Stimulated activated CD4-positive, alpha-beta T cell treated with anti-CD3 and anti-CD28 coated beads, Interleukin-1b, Interleukin-23, amount 100 ng/mL, for 1 hour (primary cell): ENCODE measurements at places on chromosomes 13 and 19.

DNA sequence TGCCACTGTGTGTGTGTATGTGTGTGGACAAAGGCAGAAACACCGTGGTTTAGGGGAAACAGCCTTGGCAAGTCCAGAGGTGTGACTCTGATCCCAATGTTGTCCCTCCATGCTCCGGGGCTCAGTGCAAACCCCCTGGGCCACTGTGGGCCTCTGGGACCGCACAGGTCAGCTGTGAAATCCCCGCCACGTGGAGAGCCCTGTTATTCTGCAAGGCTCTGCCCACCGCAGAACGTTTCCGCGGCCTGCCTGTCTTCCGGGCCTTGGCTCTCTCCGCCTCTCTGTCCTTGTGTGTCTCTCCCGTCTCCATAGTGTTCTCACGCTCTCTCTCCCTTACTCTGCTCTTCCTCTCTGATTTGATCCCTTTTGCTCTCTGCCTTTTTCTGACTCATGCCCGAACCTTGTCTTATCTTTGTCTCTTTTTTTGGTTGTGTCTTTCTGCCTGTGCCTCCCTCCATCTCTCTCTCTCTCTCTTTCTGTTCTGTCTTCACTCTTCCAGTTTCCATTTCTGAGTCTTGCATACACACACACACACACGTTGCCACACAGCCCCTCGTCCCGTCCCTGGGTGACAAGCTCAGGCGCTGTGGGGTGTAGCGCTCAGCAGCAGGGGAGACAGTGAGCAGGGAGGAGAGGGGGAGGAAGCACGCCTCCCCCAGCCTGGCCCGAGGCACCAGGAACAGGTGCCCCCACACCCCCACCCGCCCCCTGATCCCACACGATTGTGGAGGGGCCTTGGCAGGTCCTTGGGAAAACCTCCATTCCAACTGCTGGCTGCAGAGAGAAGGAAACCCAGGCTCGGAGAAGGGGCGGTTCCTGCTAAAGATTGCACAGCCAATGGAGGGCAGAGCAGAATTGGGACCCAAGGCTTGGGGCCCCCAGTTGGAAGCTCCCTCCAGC lies 3.0 kb downstream of the TTYH1 start:
- no peak for DNase-seq

DNA sequence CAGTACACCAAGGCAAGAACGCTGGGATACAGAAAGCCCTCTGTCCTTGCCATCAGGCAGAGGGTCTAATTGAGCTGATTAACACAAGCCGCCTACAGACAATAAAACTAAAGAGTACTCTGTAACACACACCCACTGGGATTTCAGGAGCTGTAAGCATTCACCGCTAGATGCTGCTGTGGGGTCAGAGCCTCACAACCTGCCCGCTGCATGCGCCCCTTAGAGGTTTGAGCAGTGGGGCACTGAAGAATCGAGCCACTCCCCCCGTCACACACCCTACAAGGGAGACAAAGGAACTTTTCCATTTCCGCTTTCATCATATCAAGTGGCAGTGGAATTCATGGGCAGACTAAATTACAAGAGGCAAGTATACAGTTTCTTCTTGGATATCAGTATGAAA lies 1080.6 kb downstream of the PCDH17 start:
- DNase-seq: no peak

GRCh38 chr19:38561053-38561606 lies 56.6 kb downstream of the MAP4K1 start:
- DNase-seq: no peak

DNA sequence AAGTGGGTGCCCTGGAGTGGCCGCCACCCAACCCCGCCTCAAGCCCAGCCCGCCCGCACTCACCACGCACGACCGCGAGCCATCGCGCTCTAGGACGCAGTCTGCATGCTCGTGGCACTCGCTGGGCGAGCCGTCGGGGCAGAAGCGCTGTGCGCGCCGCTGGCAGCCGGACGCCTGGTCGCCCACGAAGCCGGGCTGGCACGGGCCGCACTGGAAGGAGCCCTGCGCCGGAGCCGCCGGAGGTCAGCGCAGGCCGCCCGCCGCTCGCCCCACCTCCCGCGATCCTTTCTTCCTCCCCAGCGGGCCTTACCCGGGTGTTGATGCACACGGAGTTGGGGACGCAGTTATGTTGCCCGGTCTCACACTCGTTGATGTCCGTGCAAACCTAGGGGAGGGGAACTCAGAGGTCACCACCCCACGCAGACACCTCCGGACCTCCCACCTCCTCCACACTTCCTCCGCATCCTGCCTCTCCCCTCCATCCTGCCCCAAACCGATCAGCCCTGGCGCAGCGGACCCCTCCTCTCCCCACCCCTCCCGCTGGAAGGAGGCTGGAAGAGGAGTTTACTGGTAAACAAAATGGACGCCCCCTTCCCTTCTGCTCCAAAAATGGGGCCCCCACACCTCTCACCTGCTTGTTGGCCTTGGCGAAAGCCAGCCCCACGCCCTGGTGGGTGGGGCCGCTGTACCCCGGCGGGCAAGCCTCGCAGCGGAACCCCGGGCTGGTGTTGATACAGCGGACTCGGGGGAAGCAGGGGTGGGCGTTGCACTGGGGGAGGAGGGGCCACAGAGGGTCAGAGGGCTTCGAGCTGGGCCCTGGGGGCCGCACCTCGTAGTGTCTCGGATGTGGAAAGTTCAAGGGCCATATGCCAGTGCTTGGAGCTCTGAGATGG lies 2.3 kb downstream of the COMP start:
- no peak for DNase-seq

DNA sequence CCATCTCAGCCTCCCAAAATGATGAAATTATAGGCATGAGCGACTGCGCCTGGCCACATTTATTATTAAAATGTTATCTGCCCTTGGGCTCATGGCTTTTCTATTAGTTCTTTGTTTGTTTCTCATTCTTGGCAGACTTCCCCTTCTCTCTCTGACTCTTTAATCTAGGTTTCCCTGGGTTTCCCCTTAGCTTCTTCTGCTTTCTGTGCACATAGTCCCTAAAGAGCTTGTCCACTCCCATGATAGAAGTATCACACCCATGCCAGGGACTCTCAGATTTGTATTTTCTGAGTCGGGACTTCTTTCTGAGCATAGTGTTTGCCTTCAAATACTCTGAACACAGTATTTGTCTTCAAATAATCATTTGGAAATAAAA lies 38.6 kb upstream of the ITM2B start:
- DNase-seq: no peak

DNA sequence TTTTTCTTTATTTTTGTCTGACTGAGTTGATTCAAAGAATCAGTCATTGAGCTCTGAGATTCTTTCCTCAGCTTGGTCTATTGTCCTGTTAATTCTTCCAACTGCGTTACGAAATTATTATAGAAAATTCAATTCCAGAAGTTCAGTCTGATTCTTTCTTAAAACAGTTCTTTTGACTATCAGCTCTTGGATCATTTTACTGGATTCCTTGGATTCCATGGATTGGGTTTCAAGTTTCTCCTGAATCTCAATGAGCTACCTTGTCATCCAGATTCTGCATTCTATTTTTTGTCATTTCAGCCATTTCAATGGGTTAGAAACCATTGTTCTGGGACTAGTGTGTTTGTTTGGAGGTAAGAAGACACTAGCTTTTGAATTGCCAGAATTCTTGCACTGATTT lies 169.3 kb downstream of the PCDH20 start:
- no peak for DNase-seq

GRCh38 chr13:101416181-101417042 lies at the start of gene NALCN:
NALCN (minus strand) TSS chr13:101416508; CDS start chr13:101399126, 17,382 bp downstream.
- DNase-seq: no peak

GRCh38 chr19:16788479-16788878 lies 40.7 kb upstream of the SIN3B start:
- no peak for DNase-seq

- DNase-seq: no peak
Measured at GRCh38 chr13:105445796-105446195, 1089.7 kb downstream of the EFNB2 start.

DNA sequence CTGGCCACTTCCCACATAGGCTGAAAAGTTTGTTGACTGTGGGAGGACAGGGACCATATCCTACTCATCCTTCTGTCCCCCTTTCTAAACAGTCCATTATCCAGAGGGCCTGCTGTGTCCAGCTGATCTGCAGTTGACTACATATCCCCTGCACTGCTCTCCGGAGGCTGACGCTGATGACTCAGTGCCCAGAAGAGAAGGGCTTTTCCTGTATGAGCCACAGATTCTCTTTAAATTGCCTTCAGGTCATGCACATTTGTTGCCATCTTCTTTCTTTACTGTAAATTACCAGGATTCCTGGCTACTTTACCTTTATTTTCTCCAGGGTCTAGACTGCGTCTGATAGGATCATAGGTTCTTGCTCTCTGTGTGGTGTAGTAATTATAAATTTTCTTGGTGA lies 125.2 kb downstream of the LACC1 start:
- no peak for DNase-seq

- DNase-seq: no peak
Measured at GRCh38 chr19:4279530-4280422, 710 bp downstream of the SHD start.

- DNase-seq: no peak
Measured at GRCh38 chr13:69291292-69291906, 816.2 kb upstream of the ATXN8OS start.

- no peak for DNase-seq
Measured at GRCh38 chr19:7535998-7536695, 630 bp downstream of the PNPLA6 start.

DNA sequence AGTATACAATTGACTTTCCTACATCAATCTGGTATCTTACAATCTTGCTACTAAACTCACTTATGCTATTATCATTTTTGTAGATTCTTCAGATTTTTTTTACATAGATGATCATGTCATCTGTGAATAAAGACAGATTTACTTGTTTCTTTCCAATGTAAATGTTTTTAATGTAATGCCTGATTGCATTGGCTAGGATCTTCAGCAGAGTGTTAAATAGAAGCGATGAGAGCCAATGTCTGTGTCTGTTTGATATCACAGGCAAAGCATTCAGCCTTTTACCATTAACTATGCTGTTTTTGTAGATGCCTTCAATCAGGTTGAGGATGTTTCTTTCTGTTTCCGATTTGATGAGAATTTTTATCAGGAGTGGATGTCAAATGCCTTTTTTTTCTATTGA lies 19.2 kb downstream of the SLAIN1 start:
- DNase-seq: no peak

DNA sequence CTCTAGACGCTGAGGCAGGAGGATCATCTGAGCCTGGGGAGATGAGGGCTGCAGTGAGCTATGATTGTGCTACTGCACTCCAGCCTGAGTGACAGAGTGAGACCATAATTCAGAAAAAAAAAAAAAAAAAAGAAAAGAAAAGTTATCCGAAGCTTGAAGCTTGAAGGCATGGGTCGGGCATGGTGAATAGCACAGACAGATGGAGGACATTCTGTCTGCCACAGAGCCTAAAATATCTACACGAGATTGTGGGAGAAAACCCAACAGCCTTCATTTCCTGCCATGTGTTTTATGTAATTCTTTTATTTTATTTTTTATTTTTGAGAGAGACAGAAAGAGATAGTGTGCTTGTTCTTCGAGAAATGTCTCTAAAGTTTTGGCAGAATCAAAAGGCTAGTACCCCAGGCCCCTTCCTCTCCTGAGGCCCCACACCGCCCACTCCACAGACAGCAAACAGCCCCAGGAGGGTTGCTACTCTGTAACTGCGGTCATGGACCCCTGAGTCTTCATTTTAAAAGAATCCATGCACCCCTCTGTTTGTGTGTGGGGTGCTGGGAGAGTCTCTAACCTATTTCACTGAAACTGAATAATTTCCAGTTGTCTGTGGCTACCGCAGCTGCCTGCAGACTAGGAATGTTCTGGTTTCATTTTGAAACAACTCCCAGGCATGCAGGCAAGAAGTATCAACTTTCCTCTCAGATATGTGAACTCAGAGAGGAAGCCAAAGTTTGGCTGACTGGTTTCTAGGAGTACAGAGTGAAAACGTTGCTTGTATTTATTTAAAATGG lies 38.4 kb upstream of the RCBTB2 start:
- DNase-seq: no peak

- no peak for DNase-seq
Measured at GRCh38 chr13:20387441-20387971, 138.2 kb downstream of the CRYL1 start.

GRCh38 chr19:35352448-35353304 lies 5.0 kb downstream of the FFAR1 start:
- DNase-seq: peak; percentile 44

- DNase-seq: no peak
Measured at GRCh38 chr13:40401911-40402776, 264.3 kb downstream of the FOXO1 start.

GRCh38 chr13:37134411-37135041 lies 29.1 kb upstream of the CSNK1A1L start:
- no peak for DNase-seq

- no peak for DNase-seq
Measured at GRCh38 chr13:21338639-21339278, 120.3 kb downstream of the ZDHHC20 start.

DNA sequence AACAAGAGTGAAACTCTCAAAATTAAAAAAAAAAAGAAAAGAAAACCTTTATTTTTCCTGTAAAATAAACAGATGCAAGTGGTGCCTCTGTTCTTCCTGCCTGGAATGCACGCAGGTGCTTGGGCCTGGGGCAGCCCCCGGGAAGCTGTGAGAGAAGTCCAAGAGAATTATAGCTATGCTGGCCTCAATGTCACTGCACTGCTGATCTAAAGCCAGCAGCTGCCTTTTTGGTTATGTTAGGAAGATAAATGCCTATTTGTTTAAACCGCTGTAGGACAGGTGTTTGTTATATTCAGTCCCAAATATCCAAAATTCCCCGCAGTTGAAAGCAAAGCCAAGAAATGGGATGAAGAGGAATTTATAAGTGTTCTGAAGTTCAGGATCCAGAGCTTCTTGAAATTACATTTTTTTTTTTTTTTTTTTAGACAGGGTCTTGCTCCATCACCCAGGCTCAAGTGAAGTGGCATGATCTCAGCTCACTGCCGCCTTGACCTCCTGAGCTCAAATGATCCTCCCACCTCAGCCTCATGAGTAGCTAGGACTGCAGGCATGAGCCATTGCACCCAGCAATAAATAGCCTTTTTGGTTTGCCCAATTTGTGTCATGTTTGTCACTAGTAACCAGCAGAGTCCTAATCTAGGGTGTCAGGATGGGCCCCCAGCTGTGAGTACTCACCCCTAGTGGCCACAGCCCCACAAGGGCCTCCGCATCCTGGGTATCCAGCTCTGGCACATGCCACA lies 2.2 kb downstream of the RINL start:
- no peak for DNase-seq

GRCh38 chr13:50779443-50780200 lies 63.9 kb downstream of the DLEU7 start:
- DNase-seq: no peak

DNA sequence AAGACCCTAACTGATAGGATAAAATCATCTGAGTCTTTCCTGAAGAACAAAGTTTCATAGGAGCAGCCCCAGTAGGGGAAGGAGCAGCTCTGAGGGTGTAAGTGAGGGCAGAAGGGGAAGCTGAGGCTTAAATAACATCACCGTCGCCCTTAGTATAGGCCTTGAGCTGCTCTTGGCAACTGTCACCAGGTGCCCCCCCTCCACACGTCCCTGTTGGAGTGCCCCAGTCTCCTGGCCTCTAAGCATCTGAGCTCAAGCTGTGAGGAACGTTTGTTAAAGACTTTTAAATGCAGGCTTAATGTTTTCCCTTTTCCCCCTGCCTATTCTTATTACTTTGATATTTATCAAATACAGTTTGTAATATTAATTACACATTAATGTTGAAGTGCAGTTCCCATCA lies 170.6 kb downstream of the ZIC5 start:
- no peak for DNase-seq
